Stimulated activated CD8-positive, alpha-beta memory T cell treated with anti-CD3 and anti-CD28 coated beads, Interleukin-7, amount 100 ng/mL, for 48 hours (primary cell): ENCODE measurements at places on chromosomes 13 and 19.
A peak's percentile ranks its signal among the peaks of the same experiment; 100 is the strongest.

DNA sequence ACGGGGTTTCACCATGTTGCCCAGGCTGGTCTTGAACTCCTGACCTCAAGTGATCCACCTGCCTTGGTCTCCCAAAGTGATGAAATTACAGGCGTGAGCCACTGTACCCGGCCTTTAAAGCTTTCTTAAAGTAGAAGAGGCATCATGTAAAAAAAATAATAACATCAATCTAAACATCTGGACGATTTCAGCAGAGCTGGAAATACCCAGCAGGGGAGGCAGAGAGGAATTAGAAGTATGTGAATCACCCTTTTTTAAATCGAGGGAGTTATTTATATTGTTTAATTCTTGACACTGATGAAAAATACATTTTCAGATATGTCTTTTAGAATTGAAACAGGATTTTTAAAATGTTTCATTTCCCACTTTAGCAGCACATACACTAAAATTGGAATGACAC is 37.4 kb upstream of the MTIF3 start:
- DNase-seq = no peak

DNA sequence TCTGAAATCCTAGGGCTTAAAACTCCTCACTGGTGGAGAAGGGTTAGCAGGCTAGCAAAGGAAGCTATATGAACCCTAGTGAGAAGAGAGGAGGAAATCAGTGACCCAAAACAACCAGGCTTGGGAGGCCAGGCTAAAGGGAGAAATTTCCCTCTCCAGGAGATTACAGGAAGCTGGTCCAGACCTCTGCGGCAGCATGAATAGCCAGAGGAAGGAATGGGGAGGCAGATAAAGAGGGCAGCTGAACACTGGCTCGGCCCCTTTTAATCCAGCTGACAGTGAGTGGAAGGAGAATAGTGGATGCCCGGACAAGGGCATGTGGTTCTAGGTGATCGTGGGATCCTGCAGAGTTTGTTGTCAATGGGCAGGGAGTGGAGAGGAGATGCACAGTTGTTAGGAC is 130.6 kb downstream of the COG6 start:
- DNase-seq = no peak

DNA sequence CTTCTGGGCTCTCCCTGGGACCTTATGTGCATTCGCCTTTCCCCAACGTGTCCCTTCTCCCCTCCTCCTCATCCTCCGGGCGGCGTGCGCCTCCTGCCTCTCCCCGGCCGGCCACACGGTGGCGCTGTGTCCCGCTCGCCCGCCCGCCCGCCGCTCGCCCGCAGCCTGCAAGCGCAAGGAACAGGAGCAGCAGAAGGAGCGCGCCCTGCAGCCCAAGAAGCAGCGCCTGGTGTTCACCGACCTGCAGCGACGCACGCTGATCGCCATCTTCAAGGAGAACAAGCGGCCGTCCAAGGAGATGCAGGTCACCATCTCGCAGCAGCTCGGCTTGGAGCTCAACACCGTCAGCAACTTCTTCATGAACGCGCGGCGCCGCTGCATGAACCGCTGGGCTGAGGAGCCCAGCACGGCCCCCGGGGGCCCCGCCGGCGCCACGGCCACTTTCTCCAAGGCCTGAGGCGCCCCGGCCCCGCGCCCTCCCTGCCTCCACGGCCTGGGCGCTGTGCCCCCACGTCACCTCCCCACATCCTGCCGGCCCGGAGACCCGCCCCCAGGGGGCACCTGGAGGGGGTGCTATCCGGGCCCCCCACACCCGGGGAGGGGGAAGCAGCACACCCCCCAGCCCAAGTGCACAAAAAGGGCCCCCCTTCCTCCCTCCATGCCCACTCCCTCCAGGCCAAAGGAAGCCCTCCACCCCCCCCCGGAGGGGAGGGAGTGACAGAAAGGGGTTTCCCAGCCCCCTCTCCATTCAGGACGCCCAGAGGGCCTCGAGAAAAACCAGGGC is 21.9 kb downstream of the ONECUT3 start:
- no peak for DNase-seq

DNA sequence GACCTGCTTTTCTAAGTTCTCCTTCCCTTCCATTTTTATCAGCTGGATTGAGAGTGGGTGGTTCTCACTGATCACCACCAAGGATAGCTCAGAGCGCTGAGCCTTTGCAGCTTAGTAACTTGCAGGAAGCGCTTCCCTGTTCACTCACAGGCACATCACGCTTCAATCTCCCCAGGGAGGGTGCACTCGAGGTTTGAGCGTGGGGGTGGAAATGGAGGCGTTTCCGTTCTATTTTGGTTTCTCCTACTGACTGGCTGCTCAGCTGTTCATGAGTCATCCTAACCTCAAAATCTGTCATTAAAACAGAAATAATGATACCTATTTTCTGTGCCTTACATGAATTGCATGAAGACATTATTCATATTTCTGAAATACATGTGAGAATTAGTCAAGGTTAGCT is 292.1 kb downstream of the SPRY2 start:
- peak; percentile 43 for DNase-seq

DNA sequence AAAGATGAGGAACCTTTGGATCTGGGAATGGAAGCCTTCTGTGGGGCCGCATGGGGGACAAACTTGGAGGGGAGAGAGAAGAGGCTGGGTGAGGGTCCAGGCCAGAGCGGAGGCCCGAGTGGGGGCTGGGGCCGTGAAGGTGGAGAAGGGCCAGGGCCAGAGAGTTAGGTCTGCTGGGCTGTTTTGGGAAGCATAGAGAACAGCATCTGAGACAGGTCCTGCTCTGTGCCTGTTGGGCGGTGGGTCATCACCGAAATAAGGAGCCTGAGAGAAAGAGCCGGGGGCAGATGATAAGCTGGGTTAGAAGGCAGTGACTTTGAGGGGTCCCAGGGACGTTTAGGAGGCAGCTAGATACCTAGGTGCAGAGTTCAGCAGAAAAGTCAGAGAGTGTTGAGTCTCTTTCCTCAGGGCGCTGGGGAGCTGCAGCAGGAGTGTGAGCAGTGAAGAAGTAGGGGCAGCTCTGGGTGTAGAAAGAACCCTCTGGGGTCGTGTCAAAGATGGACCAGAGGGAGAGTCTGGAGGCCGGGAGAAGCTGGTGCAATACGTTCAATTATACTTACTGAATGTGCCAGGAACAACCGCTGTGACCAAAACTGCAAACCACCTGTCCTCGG is 2.7 kb downstream of the SPACA6 start:
- no peak for DNase-seq

GRCh38 chr19:41409288-41409687 is 11.7 kb downstream of the BCKDHA start:
- no peak for DNase-seq

- no peak for DNase-seq
These were observed 11.4 kb downstream of the NDFIP2 start for GRCh38 chr13:79492313-79492798.
